ENCODE measurements at places on chromosomes 1 and 21.

GRCh38 chr1:59541161-59541560 is 244.3 kb downstream of the FGGY start:
- no peak for DNase-seq

DNA sequence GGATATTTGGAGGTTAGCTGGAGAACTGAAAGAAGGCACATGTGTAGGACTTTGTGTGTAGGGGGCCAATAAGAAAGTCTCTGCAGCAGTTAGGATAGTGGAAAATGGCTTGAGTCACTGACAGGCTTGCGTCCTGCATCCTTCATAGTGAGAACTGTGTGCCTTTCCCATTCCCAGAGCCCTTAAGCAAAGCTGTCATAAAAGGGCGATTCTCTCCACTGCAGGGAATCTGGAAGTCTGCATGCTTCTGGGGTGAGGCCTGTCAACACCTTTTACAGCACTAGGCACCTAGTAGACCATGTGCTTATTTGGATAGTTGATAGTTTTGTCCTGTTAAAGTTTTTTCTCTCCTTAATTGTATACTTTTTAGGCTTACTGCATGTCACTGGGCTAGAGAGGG is 39.4 kb upstream of the MACF1 start:
- no peak for DNase-seq

- DNase-seq = no peak
Measured at GRCh38 chr1:117627546-117628130, 21.8 kb downstream of the TENT5C start.

DNA sequence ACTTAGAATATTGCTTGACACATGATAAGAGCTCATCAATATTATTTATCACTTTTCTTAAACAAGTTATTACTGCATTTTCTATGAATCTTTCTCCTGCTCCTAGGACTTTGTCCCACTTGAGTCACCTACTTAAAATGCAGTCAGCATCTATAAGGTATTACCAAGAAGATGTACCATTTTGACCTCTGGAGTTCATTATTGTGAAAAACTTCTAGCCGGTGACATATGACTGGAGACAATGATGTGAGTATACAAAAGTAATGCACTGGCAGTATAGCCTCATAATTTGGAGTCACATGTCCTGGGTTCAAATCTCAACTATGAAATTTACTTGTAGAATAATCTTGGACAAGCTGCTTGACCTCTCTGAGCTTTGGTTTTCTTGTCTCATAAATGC is 278.5 kb downstream of the PLPP3 start:
- no peak for DNase-seq

- no peak for DNase-seq
Measured at GRCh38 chr1:1573843-1574720, 581 bp downstream of the SSU72 start.
